ENCODE measurements at places on chromosomes 5 and 9.

GRCh38 chr5:67051164-67051563, 145.4 kb downstream of the CD180 start:
- no peak for DNase-seq

GRCh38 chr9:82732928-82733327, 330.0 kb downstream of the RASEF start:
- DNase-seq, result no peak

- no peak for DNase-seq
Observed at GRCh38 chr5:89229331-89230070, 346.5 kb upstream of the MEF2C start.

GRCh38 chr5:135067587-135067986, 33.6 kb upstream of the PITX1 start:
- DNase-seq, result no peak

DNA sequence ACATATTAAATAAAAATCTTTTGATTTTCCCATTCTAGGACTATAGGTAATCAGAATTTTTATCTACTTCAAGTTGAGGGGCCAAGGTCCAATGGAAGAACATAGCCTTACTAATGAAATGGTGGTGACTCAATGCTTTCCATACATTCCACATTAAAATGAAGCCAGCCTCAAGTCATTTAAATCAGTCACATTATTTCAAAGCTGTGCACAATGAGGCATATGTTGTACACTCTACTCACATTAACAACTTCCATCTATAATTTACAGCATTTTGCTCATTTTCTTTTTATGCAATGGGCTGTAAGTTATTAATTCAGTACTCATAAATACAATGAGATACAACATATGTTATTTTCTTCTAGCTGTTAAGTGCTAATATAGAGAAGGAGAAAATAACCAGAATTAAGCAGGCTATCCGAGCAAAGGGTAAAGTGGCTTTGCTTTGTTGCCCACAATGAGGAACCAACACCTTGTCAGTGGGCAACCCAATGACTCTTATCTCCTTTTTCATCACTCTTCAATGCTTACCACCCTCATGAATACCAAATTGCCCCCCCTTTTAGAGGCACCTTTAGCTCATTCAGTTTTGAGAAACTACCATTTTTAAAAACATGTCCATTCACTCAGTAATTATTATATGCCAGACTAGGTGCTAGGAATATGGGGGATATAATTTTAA, 52.4 kb downstream of the TTLL11 start:
- no peak for DNase-seq

DNA sequence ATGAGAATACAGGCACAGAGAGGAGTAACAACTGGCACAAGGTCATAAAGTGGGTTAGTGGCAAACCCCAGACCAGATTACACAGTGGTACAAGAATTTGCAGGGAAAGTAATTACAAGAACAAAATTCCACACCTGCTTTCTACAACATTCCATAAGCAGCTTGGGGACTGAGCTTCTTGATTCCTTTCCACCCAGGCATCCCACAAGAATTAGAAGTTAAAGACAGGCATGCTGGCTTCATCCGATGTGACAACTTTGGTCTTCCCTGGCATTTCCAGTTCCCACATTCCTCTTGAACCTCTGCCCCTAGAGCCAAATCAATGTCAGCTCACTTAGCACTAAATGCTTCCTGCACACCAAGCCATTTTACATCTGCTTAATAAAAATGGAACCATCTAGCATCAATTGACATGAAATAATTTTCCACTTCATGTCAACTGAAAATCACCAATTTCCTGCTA, 435.8 kb upstream of the PAPPA start:
- DNase-seq, result no peak

DNA sequence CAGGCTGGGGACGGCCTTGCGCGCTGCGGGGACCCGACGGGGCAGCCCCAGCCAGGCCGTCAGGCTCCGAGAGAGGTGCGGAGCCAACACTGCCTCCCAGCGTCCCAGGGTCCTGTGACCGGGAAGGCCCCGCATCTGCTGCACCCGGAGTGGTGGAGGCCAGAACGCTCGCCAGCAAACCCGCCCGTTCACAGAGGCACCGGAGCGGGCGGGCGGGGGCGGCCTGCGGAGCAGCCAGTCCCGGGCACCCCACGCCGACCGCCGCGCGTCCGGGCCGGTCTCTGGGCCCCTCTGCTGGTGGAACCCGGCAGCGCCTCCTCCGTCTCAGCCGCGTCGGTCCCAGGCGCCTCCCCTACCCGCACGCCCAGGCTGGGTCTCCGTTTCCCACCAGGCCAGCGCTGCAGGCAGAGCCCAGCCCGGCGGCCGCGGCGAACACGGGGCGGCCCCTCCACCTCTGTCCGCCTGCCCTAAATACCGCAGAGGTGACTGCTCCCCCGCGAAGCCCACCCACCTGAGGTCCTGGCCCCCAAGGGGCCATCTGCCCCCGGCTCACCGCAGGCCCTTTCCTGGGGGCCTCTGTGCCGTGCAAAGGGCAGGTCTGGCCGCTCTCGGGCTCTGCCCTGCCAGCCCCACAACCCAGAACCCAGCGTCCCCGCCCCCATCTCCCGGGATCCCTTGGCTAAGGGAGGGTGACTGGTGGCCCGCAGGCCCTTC, 15.9 kb downstream of the EXD3 start:
- DNase-seq, result peak; percentile 53

DNA sequence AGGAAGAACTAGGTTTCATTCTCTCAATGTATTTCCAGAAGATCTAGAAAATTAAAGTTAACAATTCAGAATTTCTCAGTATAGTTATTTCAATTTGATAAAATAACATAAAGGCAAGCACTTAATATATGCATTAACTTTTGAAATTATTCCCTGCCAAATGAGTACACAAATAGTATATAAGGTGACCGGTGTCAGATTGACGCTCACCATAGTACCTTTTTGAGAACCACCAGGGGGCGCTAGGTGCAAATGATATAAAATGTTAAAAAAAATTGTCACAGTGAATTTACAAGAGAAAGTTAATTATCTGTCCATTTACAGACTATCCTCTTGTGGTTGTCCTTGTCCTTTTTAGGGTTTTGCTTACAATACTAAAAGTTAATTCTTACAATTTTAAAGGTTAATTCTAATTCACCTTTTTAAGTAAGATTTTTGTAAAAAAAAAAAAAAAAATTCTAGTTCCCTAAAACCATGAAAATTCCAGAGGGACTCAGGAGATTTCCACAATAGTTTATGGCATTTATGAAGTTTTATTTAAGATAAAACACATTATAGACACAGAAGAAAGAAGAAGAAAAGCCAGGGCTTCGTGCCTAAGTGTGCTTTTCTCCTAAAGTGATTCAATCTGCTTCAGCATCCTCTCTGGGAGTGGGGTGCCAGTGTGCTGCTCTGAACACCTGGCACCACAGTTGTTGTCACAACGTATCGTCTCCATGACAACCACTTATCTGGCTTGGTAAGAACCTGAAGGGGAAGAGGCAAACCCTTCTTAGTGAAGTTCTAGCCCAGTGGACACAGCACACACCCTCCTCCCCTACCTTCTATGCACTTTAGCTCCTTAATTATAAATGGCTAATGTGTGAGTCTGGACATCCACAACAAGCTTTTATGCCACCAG, 1.7 kb downstream of the ADAMTS16 start:
- peak; percentile 37 for DNase-seq

DNA sequence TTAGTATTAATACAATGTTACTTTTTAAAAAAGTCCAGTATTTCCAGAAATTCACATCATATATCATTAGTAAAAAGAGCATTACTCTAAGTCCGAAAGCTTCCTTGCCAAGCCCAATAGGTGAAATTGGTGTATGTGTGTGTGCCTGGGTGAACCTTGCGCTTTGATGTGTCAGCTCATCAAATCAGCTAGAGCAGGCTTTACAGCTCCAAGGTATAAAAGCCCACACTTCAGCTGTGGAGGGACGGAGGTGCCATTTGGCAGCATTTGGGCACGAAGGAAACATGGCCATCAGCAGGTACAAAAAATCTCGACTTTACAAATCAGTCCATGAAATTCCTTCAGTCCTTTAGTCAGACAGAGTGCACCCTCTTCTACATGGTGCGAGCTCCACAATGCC, 76.5 kb upstream of the IL7R start:
- no peak for DNase-seq

GRCh38 chr5:170565072-170565471, 61.3 kb downstream of the KCNIP1 start:
- no peak for DNase-seq

- DNase-seq, result no peak
Observed at GRCh38 chr9:79471580-79472543, 99.9 kb upstream of the TLE4 start.

DNA sequence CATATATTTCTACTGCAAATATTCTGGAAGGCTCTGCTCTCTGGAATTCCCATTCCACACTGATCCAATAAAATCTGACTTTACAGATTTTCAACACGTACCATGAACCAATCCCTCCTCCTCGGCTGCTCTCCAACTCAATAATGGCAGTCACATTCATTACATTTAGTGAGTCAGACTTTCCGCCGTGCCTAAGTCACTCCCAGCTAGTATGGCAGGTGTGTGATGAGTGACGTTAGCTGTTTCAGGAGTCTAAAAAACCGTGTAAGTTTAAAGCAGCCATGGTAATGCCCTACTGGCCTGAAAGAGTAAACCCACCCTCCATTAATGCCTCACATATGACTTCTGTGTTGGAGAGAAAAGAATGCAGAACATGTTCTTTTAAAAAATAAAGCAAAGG, 3.3 kb downstream of the FBN2 start:
- DNase-seq, result no peak

All from stimulated activated CD4-positive, alpha-beta T cell treated with anti-CD3 and anti-CD28 coated beads, Interleukin-4, amount 100 ng/mL, for 48 hours (primary cell).